GM23338 (cell line): ENCODE measurements at places on chromosomes 4 and X. TPM values are rescaled to one million over a fixed set of nuclear protein-coding genes. Genes with fewer than 3 reads are reported as not detected.
A peak's percentile ranks its signal among the peaks of the same experiment; 100 is the strongest.

COX7B2 gene
- not detected in 2 replicates for total RNA-seq

RPL39 gene
- total RNA-seq = 2,883 and 2,910 TPM in 2 replicates

CPE gene
- total RNA-seq = 16.5 and 18.5 TPM in 2 replicates

TLR2 gene
- total RNA-seq = 1.2 and 2.1 TPM in 2 replicates

RAB33A gene
- total RNA-seq = 4.9 and 6.5 TPM in 2 replicates

KLHL13 gene
- total RNA-seq = 10.8 and 10.9 TPM in 2 replicates

PNCK gene
- 5.4 and 11.9 TPM in 2 replicates for total RNA-seq

CSN1S1 gene
- total RNA-seq = not detected in 2 replicates

PDE5A gene
- total RNA-seq = 20.2 and 22.6 TPM in 2 replicates

HTATSF1 gene
- total RNA-seq = 85.5 and 92.5 TPM in 2 replicates

DNA sequence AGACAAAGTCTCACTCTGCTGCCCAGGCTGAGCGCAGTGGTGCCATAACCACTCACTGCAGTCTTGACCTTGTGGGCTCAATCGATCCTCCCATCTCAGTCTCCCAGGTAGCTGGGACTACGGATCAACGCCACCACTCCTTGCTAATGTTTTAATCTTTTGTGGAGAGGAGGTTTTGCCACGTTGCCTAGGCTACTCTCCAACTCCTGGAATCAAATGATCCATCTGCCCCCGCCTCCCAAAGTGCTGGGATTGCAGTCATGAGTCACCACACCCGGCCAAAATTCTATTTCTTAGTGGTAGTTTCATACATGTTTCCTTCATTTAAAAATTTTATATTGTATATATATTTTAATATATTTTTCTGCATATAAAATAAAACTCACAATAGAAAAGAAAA lies 125.8 kb upstream of the CLNK start:
- no peaks in the 10 kb centered on the region for H3K4me1 ChIP-seq
- no peak for DNase-seq
- no peaks in the 10 kb centered on the region; the same call in 1 of the 2 replicates for H3K36me3 ChIP-seq
- H3K27ac ChIP-seq = no peak overlapping the region
- H3K27me3 ChIP-seq = no peaks in the 10 kb centered on the region
- H3K4me3 ChIP-seq = no peak overlapping the region

GRCh38 chr4:124710015-124710741 lies 2.4 kb downstream of the ANKRD50 start:
- H3K36me3 ChIP-seq = no peaks in the 10 kb centered on the region
- no peak for DNase-seq
- H3K4me3 ChIP-seq = peak overlapping the region; percentile 79
- H3K27ac ChIP-seq = no peak overlapping the region
- H3K27me3 ChIP-seq = no peaks in the 10 kb centered on the region
- peaks cover 38% of the 10 kb centered on the region for H3K4me1 ChIP-seq

GRCh38 chrX:72146527-72146926 lies 14.8 kb upstream of the RTL5 start:
- no peaks in the 10 kb centered on the region for H3K36me3 ChIP-seq
- H3K27ac ChIP-seq = no peak overlapping the region
- no peaks in the 10 kb centered on the region for H3K27me3 ChIP-seq
- no peaks in the 10 kb centered on the region for H3K4me1 ChIP-seq
- no peak overlapping the region for H3K4me3 ChIP-seq

GRCh38 chrX:11792461-11793421 lies 34.7 kb downstream of the MSL3 start:
- H3K4me3 ChIP-seq = no peak overlapping the region
- DNase-seq = no peak
- no peaks in the 10 kb centered on the region for H3K4me1 ChIP-seq
- H3K27ac ChIP-seq = no peak overlapping the region
- no peaks in the 10 kb centered on the region for H3K27me3 ChIP-seq

GRCh38 chr4:76354517-76355473 lies 48.3 kb downstream of the STBD1 start:
- H3K36me3 ChIP-seq = no peaks in the 10 kb centered on the region
- no peak overlapping the region for H3K4me3 ChIP-seq
- H3K27me3 ChIP-seq = no peaks in the 10 kb centered on the region
- H3K4me1 ChIP-seq = no peaks in the 10 kb centered on the region
- H3K27ac ChIP-seq = no peak overlapping the region

DNA sequence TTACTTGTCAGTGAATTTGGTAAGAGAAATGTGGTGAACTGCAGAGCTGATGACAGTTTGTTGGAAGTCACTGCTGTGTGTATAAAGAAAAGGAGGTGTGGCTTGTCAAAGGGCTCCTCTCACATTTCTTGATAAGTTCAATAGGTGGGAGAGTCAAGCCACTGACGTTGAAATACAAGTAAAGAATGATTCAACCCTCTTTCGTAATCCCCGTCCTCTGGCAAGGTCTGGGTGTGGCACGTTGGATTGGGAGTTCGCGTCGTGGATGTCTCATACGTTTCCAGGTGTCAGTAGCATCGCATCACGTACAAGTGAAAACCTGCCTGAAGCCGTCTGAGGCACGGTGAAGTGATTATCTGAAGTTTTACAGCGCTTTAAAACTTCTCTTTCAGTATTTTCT lies 76.4 kb downstream of the EGF start:
- no peaks in the 10 kb centered on the region for H3K27me3 ChIP-seq
- H3K27ac ChIP-seq = no peak overlapping the region
- H3K4me3 ChIP-seq = no peak overlapping the region
- no peaks in the 10 kb centered on the region for H3K4me1 ChIP-seq
- DNase-seq = no peak

DNA sequence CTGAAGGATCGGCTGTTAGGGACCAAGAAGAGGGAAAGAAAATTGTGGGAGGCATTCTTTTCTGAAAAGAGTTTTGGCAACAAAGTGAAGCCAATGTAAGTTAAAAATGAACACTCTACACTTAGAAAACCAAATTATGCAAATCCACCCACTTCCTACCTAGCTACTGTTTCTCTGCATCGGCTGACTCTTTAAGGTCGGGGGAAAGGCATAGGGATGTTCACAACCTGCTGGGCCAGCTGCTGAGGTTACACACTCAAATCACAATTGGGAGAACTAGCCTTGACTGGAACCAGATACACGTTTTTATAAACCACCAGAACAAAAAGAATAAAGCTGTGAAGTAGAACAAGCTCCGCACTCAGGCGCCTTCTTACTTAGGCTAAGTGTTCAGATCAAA lies 165.7 kb downstream of the LDB2 start:
- H3K4me1 ChIP-seq = peaks cover 54% of the 10 kb centered on the region
- DNase-seq = peak; percentile 24
- H3K4me3 ChIP-seq = no peak overlapping the region
- no peaks in the 10 kb centered on the region; the same call in 1 of the 2 replicates for H3K36me3 ChIP-seq
- H3K27ac ChIP-seq = peak overlapping the region; percentile 30; the same call in 1 of the 2 replicates

DNA sequence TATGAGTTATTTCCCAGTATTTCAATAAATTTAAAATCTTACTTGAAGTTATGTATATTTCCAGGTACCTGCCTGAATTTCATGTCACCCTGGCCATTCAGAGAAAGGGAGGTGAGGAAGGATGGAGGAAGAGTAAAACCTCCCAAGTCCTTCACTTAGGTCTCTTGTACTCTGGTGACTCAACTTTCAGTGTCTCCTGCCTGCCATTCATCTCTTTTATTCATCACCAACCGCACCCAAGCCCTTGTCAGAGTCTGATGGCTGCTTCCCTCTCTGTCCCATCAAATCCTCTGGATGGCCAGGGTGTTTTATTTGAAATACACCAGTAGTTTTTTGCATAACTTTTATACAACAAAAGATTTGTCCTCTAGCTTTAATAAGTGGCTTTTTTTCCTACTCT lies 17.8 kb downstream of the TMPRSS11E start:
- H3K4me3 ChIP-seq = no peak overlapping the region
- no peaks in the 10 kb centered on the region for H3K27me3 ChIP-seq
- no peak for DNase-seq

DNA sequence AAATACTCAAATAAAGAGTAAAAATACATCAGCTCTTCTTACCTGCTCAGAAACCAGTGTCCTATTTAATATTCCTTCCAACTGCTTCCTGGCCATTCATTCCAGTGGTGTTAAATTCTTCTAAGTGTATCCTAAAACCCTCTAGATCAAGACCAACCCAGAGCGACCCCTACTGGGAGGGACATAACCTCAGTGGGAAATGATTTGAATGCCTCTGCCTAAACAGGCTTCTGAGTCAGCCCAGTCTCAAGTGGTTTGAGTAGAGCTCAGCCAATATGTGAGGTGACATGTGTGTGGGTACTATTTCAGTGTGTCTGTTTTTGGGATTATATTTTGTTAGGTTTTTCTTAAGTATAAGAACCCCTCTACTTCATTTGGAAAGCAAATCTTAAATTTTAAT lies 133.6 kb upstream of the ARHGEF9 start:
- H3K4me1 ChIP-seq = no peaks in the 10 kb centered on the region
- no peak overlapping the region for H3K27ac ChIP-seq
- no peaks in the 10 kb centered on the region for H3K36me3 ChIP-seq
- no peak overlapping the region for H3K4me3 ChIP-seq
- DNase-seq = peak; percentile 54

DNA sequence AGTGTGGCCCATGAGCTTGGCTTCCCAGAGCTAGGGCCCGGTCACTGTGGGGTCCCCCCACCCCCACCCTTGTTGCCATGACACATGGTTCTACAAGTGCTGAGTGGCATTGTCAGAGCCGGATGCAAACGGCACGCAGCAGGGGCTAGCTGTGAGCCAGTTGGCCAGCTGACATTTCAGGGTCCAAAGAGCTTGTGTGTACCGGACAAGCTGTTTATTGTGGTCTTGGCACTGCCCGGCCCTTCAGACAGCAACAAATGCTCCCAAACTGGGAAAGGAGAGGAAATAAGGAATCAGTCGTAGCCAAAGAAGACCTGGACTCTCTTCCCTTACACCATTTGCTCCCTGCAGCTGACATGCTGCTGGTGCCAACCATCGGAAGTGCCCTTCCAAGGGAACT lies 36.8 kb downstream of the TSC22D3 start:
- peaks cover 12% of the 10 kb centered on the region; the same call in 1 of the 2 replicates for H3K4me1 ChIP-seq
- H3K36me3 ChIP-seq = no peaks in the 10 kb centered on the region
- H3K27ac ChIP-seq = no peak overlapping the region
- no peak for DNase-seq
- H3K27me3 ChIP-seq = no peaks in the 10 kb centered on the region

- no peak overlapping the region for H3K27ac ChIP-seq
- DNase-seq = no peak
- H3K4me3 ChIP-seq = no peak overlapping the region
- H3K4me1 ChIP-seq = 0 out of 2 replicates have a peak, but pooled peaks cover 4% of the 10 kb centered on the region
- no peaks in the 10 kb centered on the region for H3K36me3 ChIP-seq
- H3K27me3 ChIP-seq = no peaks in the 10 kb centered on the region
Observed at GRCh38 chr4:31458813-31459212, 738.6 kb downstream of the PCDH7 start.

DNA sequence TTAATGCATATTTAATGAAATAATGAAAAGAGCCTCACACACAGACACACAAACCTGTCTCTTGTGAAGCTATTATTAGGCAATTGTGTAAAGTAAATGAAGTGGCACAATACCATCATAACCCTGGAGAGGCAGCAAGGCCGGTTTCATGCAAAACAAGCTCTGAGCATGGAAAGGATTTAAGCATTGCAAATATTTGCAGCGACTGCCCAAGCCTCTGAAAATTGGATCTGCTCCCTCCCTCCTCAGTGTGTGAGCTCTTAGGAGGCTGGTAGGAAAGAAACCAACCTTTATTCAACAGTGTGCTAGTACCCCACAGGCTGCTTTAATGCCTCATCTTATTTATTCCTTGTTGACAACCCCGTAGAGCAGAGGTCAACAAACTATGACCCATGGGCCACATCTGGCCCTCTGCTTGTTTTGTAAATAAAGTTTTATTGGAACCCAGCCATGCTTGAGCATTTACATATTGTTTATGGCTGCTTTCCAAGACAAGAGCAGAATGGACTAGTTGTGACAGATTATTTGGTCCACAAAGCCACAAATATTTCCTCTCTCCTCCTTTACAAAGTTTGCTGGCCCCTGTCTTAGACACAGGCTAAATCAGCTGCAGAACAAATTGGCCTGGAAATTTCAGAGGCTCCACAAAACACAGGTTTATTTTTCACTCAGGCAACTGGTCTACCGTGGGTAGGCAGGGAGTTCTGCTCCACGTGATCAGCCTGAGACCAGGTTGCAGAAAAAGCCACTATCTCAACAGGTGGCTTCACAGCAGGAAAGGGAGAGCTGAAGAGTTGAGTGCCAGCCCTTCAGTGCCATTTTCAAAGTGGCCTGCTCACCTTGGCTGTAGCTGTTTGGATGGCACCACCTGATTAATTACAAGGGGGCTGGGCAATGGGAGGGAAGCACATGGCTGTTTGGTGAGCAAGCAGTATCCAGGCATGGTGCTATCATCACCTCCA lies 16.8 kb downstream of the RS1 start:
- no peaks in the 10 kb centered on the region for H3K27me3 ChIP-seq
- H3K4me1 ChIP-seq = no peaks in the 10 kb centered on the region
- H3K36me3 ChIP-seq = no peaks in the 10 kb centered on the region
- H3K27ac ChIP-seq = no peak overlapping the region
- no peak overlapping the region for H3K4me3 ChIP-seq
- DNase-seq = no peak

GRCh38 chrX:22748093-22748999 lies 251.4 kb upstream of the DDX53 start:
- no peak overlapping the region for H3K4me3 ChIP-seq
- no peak overlapping the region for H3K27ac ChIP-seq
- no peaks in the 10 kb centered on the region for H3K4me1 ChIP-seq

DNA sequence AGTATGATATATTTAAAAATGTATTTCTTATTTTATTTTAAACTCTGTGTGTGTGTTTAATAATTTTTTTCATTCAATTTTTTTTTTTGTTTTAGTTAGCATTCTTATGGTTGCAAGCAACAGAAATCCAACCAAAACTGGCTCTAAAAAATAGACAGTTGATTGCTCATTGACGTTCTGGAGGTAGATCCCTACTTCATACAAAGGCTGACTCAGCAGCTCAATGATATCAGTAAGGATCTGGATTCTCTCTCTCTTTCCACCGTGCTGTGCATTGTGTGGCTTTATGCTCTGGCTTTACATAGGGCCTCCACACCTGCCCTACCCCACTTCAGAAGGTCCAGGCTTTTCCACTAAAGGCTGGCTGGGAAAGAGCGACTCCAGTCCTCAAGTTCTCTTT lies 117.8 kb downstream of the UCHL1 start:
- no peak for DNase-seq
- H3K36me3 ChIP-seq = no peaks in the 10 kb centered on the region
